Adipocyte (in vitro differentiated cells): ENCODE measurements at places on chromosomes 5 and 9.
A peak's percentile ranks its signal among the peaks of the same experiment; 100 is the strongest.

DNA sequence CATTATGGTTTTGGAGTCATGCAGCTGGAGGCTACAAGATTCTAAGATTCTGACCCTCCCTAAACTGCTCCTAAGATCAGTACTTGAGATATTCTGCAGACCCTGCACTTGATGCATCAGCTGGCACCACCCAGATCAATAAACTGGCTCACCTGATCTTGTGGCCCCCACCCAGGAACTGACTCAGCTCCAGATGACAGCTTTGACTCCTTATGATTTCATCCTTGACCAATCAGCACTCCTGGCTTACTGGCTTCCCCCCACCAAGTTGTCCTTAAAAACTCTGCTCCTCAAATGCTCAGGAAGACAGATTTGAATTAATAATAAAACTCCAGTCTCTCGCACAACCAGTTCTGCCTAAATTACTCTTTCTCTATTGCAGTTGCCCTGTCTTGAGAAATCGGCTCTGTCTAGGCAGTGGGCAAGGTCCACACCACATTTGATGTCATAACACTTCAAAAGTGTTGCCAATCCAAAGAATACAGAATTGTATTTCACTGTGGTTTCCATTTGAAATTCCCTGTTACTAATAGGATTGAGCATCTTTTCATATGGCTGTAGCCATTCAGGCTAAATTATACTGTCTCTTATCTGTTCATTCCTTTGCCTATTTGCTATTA lies 14.8 kb upstream of the SLC30A5 start:
- no peak for DNase-seq

GRCh38 chr5:87195104-87195591 lies 72.5 kb upstream of the RASA1 start:
- DNase-seq = peak; percentile 71

- DNase-seq = no peak
Measured at GRCh38 chr9:137832191-137832700, 45.3 kb upstream of the CACNA1B start.

DNA sequence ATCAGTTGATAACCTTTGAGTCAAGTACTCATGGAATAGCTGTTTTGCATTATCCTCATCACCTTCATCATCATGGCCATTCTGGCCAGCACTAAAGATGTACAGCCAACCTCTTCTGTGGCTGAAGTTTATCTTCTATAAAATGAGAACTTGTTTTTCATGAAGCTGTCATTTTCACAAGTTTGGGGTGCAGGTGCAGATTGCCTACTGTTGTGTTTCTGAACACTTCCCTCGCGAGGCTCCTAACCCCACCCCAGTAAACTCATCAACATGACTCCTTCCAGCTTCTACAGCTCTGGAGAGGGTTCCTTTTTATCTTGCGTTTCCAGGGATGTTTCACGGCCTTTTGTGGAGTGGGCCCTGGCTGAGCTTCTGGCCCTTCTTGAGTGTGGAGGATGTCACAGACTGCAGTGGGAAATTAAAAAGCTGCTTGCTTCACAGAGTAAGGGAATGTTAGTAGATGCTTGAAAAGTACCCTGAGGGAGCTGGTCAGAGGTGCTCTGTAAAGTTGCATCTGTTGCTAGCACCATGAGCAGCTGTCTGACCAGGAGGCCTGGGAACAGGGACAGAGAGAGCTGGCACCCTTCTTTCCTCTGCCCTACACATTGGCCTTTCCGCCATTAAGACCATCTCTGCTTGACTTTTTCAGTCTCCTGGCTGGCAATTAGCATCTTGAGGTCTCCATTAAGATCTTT lies 24.9 kb downstream of the SYK start:
- no peak for DNase-seq

GRCh38 chr5:122182491-122182921 lies 53.2 kb downstream of the ZNF474 start:
- peak; percentile 84 for DNase-seq

- peak; percentile 4 for DNase-seq
Measured at GRCh38 chr9:95634536-95634935, 117.8 kb upstream of the PTCH1 start.

GRCh38 chr9:108108852-108109448 lies 619.4 kb upstream of the KLF4 start:
- no peak for DNase-seq

- peak; percentile 72 for DNase-seq
Measured at GRCh38 chr5:77560677-77561263, 68.7 kb upstream of the WDR41 start.

GRCh38 chr9:122005597-122005996 lies 87.5 kb downstream of the TTLL11 start:
- peak; percentile 59 for DNase-seq

GRCh38 chr5:31561946-31562345 lies 29.8 kb downstream of the C5orf22 start:
- no peak for DNase-seq

DNA sequence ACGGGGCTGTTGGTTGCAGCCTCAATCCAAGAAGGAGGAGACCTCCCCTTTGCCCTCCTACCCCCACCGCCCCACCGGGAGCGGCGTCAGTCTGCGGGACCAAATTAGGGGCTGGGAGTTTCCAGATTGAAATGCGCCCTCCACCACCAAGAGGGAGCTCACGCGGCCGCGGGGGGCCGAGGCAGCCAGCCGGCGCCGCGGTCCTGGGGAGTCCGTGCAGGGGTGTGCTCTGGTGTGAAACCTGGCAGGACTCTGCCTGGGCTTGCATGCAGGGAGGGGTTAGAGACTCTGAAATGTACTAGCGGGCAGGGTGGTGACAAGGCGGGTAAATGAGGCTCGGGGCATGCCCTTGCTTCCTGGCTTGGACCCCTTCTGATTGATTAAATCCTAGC lies 989 bp upstream of the FBN2 start:
- peak; percentile 79 for DNase-seq

DNA sequence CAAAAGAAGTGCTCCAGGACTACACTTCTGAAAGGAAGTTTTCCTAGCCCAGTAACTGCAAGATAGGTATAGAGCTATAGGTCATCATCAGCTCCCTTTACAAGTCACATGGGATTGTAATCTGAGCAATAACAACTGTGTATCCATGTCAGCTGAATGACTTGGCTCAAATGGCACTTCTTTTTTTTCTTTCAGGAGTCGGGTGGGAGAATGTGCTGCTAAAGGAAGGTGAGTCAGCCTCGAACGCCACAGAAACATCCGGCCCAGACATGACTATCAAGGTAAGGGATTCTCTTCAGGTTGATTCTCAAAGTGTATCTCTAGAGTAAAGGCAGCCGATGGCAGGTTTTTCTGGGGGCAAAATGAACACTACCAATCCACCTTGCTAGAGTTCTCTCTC lies 192.2 kb downstream of the C9orf152 start:
- peak; percentile 15 for DNase-seq

- no peak for DNase-seq
Measured at GRCh38 chr5:174839196-174839595, 114.8 kb downstream of the MSX2 start.

DNA sequence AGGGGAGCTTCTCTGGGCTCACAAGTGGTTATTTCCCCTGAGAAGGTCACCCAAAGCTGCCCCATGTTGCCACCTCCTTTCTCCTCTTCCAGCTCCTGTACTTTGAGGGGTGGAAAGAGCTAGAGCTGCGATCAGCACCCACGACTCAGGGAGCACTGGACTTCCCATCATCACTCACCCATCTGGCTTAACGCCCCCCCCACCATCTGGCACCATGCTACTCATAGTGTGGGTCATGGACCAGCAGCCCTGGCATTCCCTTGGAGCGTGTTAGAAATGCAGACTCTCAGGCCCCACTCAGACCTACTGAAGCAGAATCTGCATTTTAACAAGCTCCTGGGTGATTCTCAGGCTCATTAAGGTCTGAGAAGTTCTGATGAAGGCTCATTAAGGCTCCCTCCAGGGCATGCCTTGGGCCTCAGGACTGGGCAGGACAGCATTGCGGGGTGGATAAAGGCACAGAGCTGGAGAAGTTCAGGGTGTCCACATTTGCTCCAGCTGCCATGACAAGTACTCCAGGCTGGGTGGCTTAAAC lies 67.3 kb downstream of the GALNT12 start:
- no peak for DNase-seq

GRCh38 chr5:135106610-135107471 lies 72.8 kb upstream of the PITX1 start:
- no peak for DNase-seq

DNA sequence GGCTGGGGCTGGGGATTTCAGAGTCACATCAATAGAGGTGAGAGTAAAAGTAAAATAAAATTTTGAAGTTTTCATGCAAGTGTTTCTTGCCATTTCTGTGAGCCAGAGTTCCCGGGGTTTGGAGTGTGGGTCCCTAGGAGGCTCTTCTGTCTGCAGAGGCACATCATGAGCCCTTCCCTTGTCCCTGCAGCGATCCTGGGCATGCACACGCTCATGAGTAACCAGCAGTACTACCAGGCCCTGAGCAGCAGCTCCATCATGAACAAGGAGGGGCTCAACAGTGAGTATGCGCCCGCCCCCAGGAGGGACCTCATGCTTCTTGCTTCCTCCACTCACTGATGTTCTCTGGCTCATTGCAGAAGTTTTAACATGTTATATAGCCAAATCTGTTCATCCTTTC lies 61.1 kb downstream of the TMOD1 start:
- DNase-seq = no peak

DNA sequence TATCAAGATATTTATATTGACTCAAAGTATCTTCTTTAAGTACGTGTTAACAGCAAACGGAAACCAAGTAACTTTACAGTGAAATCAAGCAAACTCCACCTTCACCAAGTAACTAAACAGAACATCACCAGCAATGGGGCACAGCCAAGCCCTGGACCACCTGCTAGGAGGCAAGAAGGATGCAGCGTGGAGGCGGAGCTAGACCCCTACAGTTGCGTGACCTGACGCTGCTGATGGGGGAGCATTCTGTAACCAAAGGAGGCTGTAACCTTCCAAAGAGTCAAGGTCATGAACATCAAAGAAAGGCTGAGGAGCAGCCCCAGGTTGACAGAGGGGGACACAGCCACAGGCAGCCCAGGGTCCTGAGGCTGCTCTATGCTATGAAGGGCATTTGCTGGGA lies 6.1 kb downstream of the VAV2 start:
- DNase-seq = no peak

DNA sequence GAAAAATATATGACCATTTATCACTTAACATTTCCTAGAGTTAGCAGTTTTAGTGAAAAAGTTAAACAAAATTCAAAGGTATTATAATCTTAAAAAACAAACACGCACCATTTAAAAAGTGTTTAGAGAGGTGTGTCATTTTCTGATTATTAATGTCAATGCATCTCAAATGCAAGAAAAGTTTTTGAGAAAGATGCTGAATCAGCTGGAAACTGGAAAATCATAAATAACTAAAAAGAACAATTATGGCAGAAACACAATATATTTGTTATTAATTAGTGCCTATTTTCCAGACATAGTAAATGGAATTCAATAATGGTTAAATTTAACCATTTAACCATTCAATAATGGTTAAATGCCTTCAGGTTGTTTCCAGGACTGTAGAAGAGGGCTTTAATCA lies 64.9 kb downstream of the RICTOR start:
- no peak for DNase-seq

GRCh38 chr9:120904061-120904977 lies 22.3 kb downstream of the TRAF1 start:
- no peak for DNase-seq

DNA sequence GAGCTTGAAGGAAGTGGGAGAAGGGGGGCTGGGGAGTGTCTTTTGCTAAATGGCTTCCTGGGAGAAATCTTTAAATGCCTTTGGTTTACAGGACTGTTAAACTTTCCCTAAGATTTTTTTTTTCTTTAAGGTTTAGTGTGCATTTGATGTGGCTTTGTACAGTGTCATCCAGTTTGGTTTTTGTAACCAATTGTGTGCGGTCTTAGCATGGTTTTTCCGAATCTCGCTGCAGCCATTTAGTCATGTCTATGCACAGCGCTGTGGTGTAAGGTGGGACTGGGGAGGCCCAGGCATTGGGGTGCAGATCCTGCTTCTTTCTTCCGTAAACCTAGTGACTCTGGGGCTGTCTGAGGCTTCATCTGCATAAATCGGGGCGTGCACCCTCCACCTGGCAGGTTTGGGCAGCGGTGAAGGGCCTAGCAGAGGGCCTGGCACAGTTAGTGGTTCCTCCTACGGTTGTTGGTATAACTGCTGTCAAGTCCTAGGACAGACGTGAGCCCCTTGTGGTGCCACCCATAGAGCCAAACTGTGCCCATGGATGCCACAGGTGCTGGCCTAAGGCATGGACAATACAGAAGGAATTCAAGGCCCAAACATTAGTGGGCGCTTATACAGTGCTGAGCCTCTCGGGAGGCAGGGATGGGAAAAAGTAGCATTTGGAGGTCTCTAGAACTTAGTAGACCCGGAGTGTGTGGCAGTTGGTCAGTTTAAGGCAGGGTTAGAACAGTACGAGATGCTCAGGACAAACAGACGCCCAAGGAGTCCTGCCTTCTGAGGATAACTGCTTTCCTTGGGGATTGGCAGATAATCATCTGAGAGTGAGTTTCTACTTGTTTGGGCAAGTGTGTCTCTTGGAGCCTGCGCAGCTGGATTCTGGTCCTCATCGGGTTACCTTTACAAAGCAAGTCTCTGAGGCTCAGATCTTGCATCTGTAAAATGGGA lies 1.5 kb downstream of the PRRC2B start:
- DNase-seq = peak; percentile 50

DNA sequence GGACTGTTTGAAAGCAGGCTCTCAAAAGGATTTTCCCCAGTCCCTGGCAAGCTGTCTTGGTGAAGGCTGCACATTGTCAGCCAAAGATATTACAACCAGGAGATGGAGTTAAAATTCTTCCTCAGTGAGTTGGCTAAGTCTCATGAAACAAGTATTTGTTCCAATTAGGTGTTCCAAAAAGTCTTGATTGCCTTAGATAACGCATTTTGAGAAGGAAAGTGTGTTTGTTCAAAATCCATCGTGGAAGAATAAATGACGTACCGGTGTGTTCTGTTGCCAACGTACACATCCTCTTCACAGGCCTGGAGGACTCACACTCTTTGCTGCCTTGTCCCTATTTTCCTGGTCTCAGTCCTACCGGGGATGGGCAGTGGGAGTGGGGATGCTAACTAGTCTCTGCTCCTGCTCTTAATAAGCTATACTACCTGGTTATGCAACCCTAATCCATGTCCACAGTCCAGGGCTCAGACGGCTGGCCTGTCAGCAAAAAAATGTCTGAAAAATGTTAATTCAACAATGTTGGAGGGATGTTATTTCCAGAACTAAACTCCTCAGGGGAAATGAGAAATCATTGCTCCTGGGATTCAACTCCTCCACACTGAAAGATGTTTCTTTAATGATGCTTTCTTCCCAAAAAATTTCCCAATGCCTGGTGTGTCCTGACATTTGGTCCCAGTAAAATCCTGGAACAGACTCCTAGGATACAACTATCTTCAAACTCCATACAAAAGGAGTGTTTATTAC lies 175.3 kb upstream of the KLF9 start:
- peak; percentile 89 for DNase-seq

DNA sequence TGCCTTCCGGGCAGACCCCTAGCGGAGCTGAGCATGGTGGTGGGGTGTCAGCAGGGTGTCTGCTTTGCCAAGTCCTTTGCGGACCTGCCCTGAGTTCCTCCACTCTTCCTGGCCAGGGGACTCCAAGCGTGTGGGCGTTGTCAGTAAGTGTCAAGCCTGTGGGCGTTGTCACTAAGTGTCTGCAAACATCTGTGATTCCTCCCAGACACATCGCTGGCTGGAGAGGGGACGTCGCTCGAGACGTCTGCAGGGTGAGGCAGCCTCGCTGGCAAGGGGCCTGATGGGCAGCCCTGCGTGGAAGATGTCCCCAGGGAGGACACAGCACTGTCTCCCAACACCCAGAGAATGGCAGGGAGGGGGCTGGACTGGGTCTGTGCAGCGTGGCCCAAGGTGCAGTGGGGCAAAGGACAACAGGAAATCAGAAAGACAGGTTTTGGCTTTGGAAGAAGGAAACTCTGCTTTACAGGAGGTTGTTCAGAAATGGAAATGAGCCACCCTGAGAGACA lies 28.8 kb downstream of the ADAMTSL2 start:
- peak; percentile 25 for DNase-seq
